ENCODE measurements at places on chromosomes 12 and 14. TPM values are rescaled to one million over a fixed set of nuclear protein-coding genes. Genes with fewer than 3 reads are reported as not detected.

The AP4S1 gene
- polyA plus RNA-seq: 3.7 TPM

The SRP54 gene
- polyA plus RNA-seq: 17.1 TPM

The ADAM21 gene
- 0.01 TPM for polyA plus RNA-seq

The PTGDR gene
- polyA plus RNA-seq: 0.07 TPM

The EMP1 gene
- 1,599 TPM for polyA plus RNA-seq

The EIF2S3B gene
- polyA plus RNA-seq: 0.32 TPM

The ABCD2 gene
- polyA plus RNA-seq: 0.02 TPM

The ARHGAP9 gene
- 9.2 TPM for polyA plus RNA-seq

The PRH2 gene
- not detected for polyA plus RNA-seq

The ADAMTS20 gene
- polyA plus RNA-seq: not detected

The INHBE gene
- polyA plus RNA-seq: not detected

The ZC3H14 gene
- polyA plus RNA-seq: 12.7 TPM

The SLC17A8 gene
- not detected for polyA plus RNA-seq

The ACOT6 gene
- not detected for polyA plus RNA-seq

The MAP3K9 gene
- 11.6 TPM for polyA plus RNA-seq

The SMIM41 gene
- polyA plus RNA-seq: 0.18 TPM

The RERGL gene
- polyA plus RNA-seq: 7.4 TPM

The SCNN1A gene
- 98.7 TPM for polyA plus RNA-seq

The OR6C2 gene
- polyA plus RNA-seq: 0.02 TPM

The SLC6A12 gene
- polyA plus RNA-seq: not detected

The FITM1 gene
- 1.1 TPM for polyA plus RNA-seq

The HCAR1 gene
- polyA plus RNA-seq: 0.15 TPM

The RPAP3 gene
- 5.3 TPM for polyA plus RNA-seq

The BATF gene
- 1.8 TPM for polyA plus RNA-seq

The IGFBP6 gene
- 40.8 TPM for polyA plus RNA-seq

The ACOT4 gene
- polyA plus RNA-seq: 1.3 TPM

The ZDHHC22 gene
- not detected for polyA plus RNA-seq

The SPATA7 gene
- polyA plus RNA-seq: 2.1 TPM

The NTS gene
- 0.24 TPM for polyA plus RNA-seq

The TEX52 gene
- polyA plus RNA-seq: not detected

The MAP1LC3B2 gene
- polyA plus RNA-seq: 1.9 TPM

The DERA gene
- 37.2 TPM for polyA plus RNA-seq

The OR4E2 gene
- polyA plus RNA-seq: not detected

The PPP1R13B gene
- 28.4 TPM for polyA plus RNA-seq

The ARF3 gene
- polyA plus RNA-seq: 58.5 TPM

The TEP1 gene
- 7.9 TPM for polyA plus RNA-seq
